T-helper 17 cell (primary cell): ENCODE measurements at places on chromosomes 3 and 15.

- H3K4me1 ChIP-seq, result peaks cover 18% of the 10 kb centered on the region
- no peak overlapping the region for H3K27ac ChIP-seq
- peaks cover under 1% of the 10 kb centered on the region for H3K36me3 ChIP-seq
- H3K27me3 ChIP-seq, result peaks cover 41% of the 10 kb centered on the region
Measured at GRCh38 chr15:63374686-63375520, 6.7 kb downstream of the CA12 start.

GRCh38 chr3:81406318-81406717 is 355.1 kb downstream of the GBE1 start:
- DNase-seq, result no peak
- no peaks in the 10 kb centered on the region for H3K27me3 ChIP-seq
- H3K4me3 ChIP-seq, result no peak overlapping the region
- H3K36me3 ChIP-seq, result no peaks in the 10 kb centered on the region

- H3K4me1 ChIP-seq, result peaks cover 6% of the 10 kb centered on the region
- no peak overlapping the region for H3K27ac ChIP-seq
- H3K27me3 ChIP-seq, result peaks cover 8% of the 10 kb centered on the region
Measured at GRCh38 chr3:160012108-160012507, 23.5 kb downstream of the IL12A start.

DNA sequence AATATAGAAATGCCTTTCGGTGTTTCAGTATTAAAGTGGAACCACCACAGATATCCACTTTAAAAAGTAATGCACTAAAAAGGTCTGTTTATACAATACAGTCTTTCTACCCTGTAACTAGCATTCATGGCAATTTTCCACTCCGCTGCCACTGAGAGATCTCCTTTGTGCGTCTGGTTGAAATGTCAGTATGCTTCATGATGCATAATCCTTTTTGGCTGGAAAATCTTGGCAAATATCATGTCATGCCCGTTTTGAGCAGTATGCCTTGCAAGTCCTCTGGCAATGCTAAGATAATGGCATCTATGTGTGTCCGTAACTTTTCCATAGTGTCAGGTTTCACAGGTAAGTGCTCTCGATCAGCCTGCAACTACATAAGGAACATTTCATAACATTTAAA is 30.8 kb upstream of the ARF4 start:
- H3K36me3 ChIP-seq, result no peaks in the 10 kb centered on the region
- no peaks in the 10 kb centered on the region for H3K4me1 ChIP-seq
- H3K4me3 ChIP-seq, result no peak overlapping the region
- DNase-seq, result no peak
- H3K27me3 ChIP-seq, result no peaks in the 10 kb centered on the region

DNA sequence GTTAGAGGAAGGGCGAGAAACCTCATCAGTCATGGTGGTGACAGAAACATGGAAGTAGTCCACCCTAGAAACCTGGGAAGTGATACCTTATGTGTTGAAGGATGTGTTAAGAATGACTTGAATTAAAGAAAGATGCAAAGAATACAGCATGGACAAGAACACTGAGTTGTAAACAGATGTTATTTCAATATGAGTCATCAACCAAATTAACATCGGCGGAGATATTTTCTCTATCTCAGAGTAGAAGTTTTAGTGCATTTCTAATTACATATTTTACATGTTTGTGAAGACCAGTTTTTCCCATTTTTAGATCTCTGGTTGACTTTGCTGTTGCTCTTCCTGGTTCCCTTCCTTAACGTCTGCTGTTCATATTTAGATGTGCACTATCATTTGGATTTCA is 268.8 kb upstream of the TBL1XR1 start:
- no peak for DNase-seq
- no peaks in the 10 kb centered on the region for H3K36me3 ChIP-seq
- no peaks in the 10 kb centered on the region for H3K27me3 ChIP-seq

- peak overlapping the region; percentile 95 for H3K4me3 ChIP-seq
- peaks cover 75% of the 10 kb centered on the region for H3K4me1 ChIP-seq
- peaks cover 7% of the 10 kb centered on the region for H3K36me3 ChIP-seq
Measured at GRCh38 chr15:74783072-74783807, 1.4 kb downstream of the CSK start.

DNA sequence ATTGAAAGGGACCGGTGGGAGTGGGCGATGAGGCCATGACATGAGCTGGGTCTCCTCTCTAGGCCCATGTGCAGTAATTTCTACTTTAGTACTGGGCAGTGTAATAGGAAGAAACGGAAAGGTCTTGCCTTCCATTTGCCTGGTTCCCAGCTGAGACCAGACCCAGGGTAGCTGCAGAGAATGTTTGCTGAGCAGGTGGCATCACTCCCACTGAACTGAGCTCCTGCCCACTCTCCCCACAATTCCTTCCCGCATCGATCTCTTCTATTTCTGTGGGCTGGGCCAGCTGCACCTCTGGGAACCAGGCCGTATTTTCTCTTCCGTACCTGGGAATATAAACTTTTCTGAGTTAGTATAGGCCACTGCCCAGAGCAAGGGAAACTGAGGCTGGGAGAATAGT is 15.8 kb downstream of the ESYT3 start:
- H3K4me3 ChIP-seq, result no peak overlapping the region
- H3K27ac ChIP-seq, result no peak overlapping the region
- no peaks in the 10 kb centered on the region for H3K4me1 ChIP-seq
- no peaks in the 10 kb centered on the region for H3K36me3 ChIP-seq
- DNase-seq, result no peak

- peaks cover 8% of the 10 kb centered on the region for H3K36me3 ChIP-seq
- peaks cover 4% of the 10 kb centered on the region for H3K4me1 ChIP-seq
- DNase-seq, result no peak
- H3K27ac ChIP-seq, result no peak overlapping the region
- no peak overlapping the region for H3K4me3 ChIP-seq
- H3K27me3 ChIP-seq, result no peaks in the 10 kb centered on the region
Measured at GRCh38 chr3:184145111-184145524, 10.0 kb downstream of the EIF2B5 start.

- DNase-seq, result no peak
- H3K4me3 ChIP-seq, result peak overlapping the region; percentile 12
- peaks cover 5% of the 10 kb centered on the region for H3K4me1 ChIP-seq
- H3K27me3 ChIP-seq, result peaks cover 16% of the 10 kb centered on the region
- no peaks in the 10 kb centered on the region for H3K36me3 ChIP-seq
Measured at GRCh38 chr15:55499151-55499550, 8.9 kb downstream of the DNAAF4 start.

DNA sequence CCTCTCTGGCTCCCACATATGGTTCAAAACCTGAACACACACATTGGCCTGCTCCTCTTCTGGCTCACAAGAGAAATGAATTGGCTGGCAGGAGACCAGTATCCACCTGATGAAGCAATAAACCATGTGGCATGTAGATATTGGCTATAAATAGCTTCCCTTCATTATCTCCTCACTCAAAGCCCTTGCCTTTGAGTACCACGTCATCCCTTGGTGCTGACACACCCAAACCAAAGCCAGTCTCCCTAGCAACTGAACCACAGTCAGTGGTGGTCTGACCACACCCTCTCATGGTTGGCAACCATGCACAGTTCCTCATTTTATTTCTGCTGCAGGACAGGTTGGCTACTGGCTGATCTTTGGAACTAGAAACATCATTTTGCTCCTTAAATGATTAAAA is 98.8 kb downstream of the ZNF621 start:
- no peak for DNase-seq
- H3K27ac ChIP-seq, result no peak overlapping the region
- H3K4me3 ChIP-seq, result no peak overlapping the region

- peak overlapping the region; percentile 41 for H3K27ac ChIP-seq
- no peaks in the 10 kb centered on the region for H3K36me3 ChIP-seq
- no peaks in the 10 kb centered on the region for H3K27me3 ChIP-seq
- peaks cover 7% of the 10 kb centered on the region for H3K4me1 ChIP-seq
Measured at GRCh38 chr15:85745525-85746150, 49.1 kb downstream of the KLHL25 start.

DNA sequence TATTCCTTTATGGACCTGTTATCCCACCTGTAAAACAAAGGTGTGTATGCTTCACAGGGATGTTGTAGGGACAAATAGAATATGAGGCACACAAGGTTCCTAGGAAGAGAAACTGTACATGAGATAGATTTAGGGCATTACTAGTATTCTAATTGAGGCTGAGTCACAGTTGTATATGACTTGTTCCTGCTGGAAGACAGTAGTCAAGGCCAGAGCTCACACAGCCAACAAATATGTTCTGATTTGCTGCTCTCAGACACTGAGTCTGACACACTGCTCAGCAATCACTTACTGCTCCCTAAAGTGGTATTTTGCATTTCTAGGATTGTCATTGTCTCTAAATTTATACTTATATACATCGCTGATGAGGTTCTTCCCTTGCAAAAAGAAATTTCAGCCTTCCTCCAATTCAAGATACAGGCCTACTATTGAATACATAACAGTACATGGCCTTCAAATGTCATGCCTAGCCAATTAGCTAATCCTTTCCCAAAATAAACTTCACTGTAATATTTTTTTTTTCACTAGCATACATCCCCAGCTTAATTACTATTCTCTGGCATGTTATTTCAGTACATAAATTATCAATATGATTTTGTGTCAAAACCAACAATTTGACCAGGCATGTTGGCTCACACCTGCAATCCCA is 69.8 kb downstream of the TIGIT start:
- DNase-seq, result no peak
- no peak overlapping the region for H3K4me3 ChIP-seq
- no peaks in the 10 kb centered on the region for H3K36me3 ChIP-seq
- H3K27ac ChIP-seq, result no peak overlapping the region
- no peaks in the 10 kb centered on the region for H3K4me1 ChIP-seq
- no peaks in the 10 kb centered on the region for H3K27me3 ChIP-seq

GRCh38 chr15:83285979-83286553 is 1.6 kb upstream of the BNC1 start:
- DNase-seq, result no peak
- H3K4me1 ChIP-seq, result peaks cover 9% of the 10 kb centered on the region
- no peak overlapping the region for H3K27ac ChIP-seq
- peaks cover 58% of the 10 kb centered on the region for H3K27me3 ChIP-seq
- H3K36me3 ChIP-seq, result peaks cover 3% of the 10 kb centered on the region

DNA sequence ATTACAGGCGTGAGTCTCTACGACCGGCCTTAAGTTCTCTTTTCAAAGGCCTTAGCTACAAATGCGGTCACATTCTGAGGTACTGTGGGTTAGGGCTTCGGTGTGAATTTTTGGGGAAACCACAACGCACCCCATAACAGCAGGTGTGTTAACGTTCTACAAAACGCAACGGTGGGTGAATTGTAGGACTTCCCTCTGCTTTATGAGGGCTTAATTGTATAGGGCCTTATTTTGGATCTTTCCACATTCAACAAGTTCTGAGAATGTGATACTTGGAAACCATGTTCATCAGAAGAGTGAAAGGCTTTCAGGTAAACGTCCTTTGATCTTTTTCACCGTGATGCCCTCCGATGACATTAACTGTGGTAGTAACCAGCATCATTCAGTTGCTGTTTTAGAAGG is 998.6 kb upstream of the CFAP20DC start:
- H3K27ac ChIP-seq, result peak overlapping the region; percentile 84
- peak overlapping the region; percentile 68 for H3K4me3 ChIP-seq
- H3K4me1 ChIP-seq, result peaks cover 20% of the 10 kb centered on the region

DNA sequence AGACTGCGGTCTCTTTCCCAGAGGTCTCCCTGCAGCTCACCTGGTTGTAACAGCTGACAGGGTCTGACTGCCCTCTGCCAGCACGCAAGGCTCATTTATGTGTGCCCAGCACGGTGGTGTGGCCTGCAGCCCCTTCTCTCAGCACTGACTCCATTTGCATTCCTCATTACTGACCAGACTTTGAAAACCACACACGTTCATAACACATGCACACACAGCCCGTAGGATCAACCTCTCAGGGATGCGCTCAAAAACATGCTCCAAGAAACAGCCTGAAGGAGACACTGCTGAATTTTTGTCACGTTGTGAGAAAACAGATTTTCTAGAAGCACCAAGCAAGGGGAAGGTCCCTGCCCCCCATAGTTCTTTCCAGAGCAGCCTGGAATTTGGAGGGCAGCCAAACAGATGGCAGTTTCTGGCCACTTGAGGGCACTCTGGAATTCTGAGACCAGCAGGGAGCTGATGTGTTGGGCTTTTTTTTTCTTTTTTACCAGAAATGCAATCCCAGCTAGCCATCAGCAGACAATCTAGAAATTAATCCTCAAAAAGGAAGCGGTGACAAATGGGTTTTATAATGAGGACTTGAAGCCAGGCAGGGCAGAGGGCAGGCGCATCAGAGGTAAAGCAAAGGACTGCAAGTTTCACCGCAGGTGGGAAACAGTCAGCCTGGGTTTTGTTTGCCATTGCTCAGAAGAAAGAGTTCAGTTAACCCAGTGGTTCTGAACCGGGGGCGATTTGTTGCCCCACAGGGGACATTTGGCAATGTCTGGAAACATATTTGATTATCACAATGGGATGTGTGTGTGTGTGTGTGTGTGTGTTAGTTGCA is 170.5 kb upstream of the PROK2 start:
- peaks cover 6% of the 10 kb centered on the region for H3K4me1 ChIP-seq
- no peak overlapping the region for H3K27ac ChIP-seq
- no peak overlapping the region for H3K4me3 ChIP-seq
- no peaks in the 10 kb centered on the region for H3K36me3 ChIP-seq

DNA sequence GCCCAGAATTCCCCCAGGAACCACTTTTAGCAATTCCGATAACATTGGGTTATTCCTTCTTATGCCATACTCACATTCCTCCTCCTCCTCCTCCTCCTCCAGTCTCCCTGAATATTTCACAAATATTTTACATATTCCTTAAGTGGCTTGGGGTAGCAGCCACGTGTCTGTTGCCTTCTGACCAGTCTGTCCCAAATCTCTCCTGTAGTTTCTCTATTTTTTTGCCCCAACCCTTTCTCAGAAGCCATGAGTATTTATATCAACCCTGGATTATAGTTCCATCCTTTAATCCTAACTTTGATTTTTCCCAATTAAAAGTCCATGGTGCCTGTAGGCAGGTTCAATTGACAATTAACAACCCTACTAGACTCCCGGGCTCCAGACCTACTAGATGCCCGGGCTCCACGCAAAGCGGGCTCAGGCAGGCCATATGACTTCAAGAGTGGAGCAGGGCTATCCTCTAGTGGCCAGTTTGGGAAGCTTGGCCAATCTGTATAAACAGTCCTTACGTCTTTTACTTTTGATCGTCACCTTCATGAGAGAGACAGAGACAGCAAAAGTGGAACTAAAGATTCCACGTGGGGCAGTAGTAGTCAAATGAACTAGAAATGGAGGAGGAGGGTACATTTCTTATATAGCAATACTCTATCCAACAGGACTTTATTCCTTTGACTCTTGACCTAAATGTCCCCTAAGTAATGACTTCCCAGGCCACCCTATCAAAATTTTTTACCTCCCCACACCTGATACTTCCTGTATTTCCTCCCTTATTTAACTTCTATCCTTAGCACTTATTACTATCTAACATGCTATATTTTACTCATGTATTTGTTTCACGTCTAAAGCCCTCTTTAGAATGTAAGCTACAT is 69.7 kb downstream of the USF3 start:
- H3K27me3 ChIP-seq, result no peaks in the 10 kb centered on the region
- peak overlapping the region; percentile 88 for H3K27ac ChIP-seq
- DNase-seq, result no peak
- peaks cover 15% of the 10 kb centered on the region for H3K4me1 ChIP-seq
- no peak overlapping the region for H3K4me3 ChIP-seq

GRCh38 chr3:169564883-169565282 is 98.6 kb downstream of the MECOM start:
- DNase-seq, result no peak
- peaks cover 12% of the 10 kb centered on the region for H3K27me3 ChIP-seq
- no peaks in the 10 kb centered on the region for H3K36me3 ChIP-seq
- no peak overlapping the region for H3K4me3 ChIP-seq

- DNase-seq, result no peak
- H3K4me3 ChIP-seq, result no peak overlapping the region
- no peak overlapping the region for H3K27ac ChIP-seq
- peaks cover 14% of the 10 kb centered on the region for H3K27me3 ChIP-seq
- H3K4me1 ChIP-seq, result peaks cover 3% of the 10 kb centered on the region
Measured at GRCh38 chr3:186171521-186171920, 62.6 kb upstream of the ETV5 start.

- H3K27me3 ChIP-seq, result no peaks in the 10 kb centered on the region
- no peak overlapping the region for H3K27ac ChIP-seq
- H3K36me3 ChIP-seq, result no peaks in the 10 kb centered on the region
- H3K4me1 ChIP-seq, result peaks cover 2% of the 10 kb centered on the region
- no peak overlapping the region for H3K4me3 ChIP-seq
Measured at GRCh38 chr3:189340680-189341460, 169.1 kb downstream of the TPRG1 start.
